IMR-90 (cell line): ENCODE measurements at places on chromosomes 1 and 21. TPM values are rescaled to one million over a fixed set of nuclear protein-coding genes. Genes with fewer than 3 reads are reported as not detected.

Gene OLFML2B
- 0.36 and 0.56 TPM in 2 replicates for total RNA-seq

Gene ACKR1
- total RNA-seq, result not detected in 2 replicates

Gene S100A3
- total RNA-seq, result 1.4 and 2.9 TPM in 2 replicates

Gene SAMD11
- total RNA-seq, result 5.9 and 6.9 TPM in 2 replicates

Gene SVBP
- total RNA-seq, result 9.7 and 12.2 TPM in 2 replicates

Gene RPTN
- total RNA-seq, result not detected in 2 replicates

- no peak for DNase-seq
Measured at GRCh38 chr1:181568736-181569135, 85.4 kb downstream of the CACNA1E start.

DNA sequence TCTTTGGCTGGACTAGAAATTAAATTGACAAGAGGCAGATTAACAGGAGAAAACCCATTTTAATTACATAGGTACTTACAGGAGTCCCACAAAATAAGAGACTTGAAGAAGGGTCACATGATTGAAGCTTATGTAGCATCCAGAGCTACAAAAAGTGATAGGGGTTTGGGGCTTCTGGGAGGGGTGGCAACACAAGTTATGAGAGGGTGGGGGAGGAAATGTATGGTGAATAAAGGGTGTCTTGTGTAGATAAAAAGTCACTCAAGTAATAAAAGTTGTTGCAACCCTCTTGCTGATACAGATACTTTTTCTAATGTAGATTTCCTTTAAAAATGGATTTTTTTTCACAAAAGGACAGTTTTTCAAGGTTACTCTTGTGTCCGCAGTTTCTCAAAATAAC, 24.0 kb downstream of the USP25 start:
- DNase-seq, result no peak

DNA sequence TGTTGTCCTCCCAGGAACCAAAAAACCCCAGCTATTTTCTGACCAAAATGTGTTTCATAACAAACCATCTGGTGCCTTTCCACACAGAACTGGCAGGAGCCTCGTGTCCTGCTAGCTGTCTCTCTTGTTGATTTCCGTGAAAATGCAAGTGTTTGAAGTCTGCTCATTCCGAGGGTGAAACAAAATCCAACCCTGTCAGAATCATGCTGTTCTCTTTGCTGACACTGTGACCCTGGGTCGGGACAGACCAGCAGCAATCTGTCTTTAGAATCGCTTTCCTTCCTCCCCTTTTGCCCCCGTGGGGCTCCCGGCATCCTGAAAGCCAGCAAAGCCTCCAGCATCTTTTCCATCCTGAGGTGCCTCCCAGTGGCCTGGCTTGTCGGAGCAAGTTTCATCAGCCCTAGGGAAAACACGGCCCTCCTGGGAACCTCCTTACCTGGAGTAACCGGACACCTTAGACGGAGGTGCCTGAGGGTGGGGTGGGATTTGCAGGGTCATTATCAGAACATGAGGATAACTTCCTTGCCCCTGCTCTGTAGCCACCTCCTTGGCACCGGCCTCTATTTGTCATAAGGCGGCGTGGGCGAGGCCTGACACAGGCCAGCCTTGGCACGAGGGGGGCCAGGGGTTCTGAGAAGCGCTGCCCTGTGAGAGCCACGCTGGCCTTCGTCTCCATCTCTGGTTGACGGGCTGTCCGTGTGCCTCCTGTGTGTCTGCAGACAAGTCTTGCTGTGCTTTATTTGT, 24.9 kb downstream of the LDLRAP1 start:
- DNase-seq, result peak; percentile 63

- DNase-seq, result peak; percentile 96
Measured at GRCh38 chr1:184191181-184191621, 139.7 kb downstream of the TSEN15 start.

GRCh38 chr1:158407092-158407491, 7.8 kb upstream of the OR10T2 start:
- no peak for DNase-seq

DNA sequence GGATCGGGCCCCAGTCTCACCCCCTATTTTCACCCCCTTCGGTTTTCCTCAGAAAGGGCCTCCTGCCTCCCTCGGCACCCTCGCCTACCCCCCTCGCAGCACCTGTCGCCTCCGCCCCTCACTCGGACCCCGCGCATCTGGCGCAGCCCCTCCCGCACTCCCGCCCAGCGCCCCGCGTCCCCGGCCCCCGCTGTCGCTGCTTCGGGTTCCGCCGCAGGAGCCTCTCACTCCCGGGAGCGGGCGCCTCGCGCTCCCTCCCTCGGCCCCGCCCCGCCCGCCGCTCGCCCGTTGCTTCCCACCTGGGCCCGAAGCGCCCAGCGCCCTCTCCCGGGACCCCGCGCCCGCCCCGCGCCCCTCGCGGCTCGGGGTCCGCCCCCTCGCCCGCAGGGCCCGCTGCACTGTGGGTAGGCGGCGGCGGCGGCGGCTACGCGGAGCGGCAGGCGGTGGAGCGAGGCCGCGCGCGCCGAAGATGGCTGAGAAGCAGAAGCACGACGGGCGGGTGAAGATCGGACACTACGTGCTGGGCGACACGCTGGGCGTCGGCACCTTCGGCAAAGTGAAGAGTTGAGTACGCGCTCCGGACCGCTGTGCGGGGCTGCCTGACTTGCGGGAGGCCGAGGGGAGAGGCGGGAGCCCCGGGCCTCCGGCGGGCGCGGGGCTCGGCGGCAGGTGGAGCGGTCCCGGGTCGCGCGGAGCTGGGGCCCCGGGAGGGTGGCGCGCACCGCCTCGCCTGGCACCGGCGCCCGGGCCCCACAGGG, at the start of gene PRKAA2:
Gene PRKAA2, plus strand, starts transcription at position 396 of the 758 bp plus-strand sequence. Its CDS starts 74 bp downstream, at position 470.
- DNase-seq, result peak; percentile 12

GRCh38 chr1:219277304-219278105, 103.8 kb downstream of the LYPLAL1 start:
- DNase-seq, result peak; percentile 33

DNA sequence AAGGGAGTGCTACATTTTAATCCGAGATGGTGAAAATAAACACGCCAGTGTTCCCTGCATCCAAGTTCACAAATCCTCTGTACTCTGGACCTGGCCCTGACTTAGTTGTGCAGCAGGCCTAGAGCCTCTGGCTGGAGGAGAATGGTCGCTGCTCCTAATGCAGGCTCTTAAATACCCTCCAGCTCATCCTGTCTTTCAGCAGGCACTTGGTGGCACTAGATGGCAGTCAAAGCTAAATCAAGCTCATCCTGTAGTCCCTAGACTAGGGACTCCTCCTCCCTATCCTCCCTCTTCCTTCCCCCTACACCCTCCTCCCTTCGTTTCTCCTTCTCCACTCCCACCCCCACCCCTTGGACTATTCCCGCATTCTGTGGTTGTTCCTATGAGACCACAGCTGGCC, 41.6 kb upstream of the MTR start:
- peak; percentile 21 for DNase-seq

- no peak for DNase-seq
Measured at GRCh38 chr1:8767006-8767405, 50.4 kb downstream of the RERE start.

DNA sequence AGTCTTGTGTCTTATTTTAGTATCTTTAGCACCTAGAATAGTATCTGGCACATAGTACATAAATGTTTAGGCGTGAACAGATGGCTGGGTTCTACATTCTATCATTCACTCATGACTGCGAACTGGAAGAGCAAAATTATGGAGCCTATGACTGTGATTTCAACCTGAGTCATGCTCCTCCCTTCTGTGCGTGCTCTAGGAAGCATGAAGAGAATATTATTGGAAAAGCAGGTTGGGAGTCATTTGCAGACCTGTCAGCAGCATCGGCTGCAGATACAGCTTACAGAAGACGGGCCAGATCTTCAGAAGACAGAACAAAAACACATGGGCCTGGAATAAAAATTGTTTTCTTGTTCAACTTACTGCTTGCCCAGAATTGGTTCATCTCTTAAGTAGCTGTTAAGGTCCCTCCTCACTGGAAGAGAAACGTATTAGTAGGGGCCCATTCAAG, 344.0 kb upstream of the USP24 start:
- peak; percentile 39 for DNase-seq

GRCh38 chr1:198543670-198544260, 3.3 kb upstream of the ATP6V1G3 start:
- no peak for DNase-seq

DNA sequence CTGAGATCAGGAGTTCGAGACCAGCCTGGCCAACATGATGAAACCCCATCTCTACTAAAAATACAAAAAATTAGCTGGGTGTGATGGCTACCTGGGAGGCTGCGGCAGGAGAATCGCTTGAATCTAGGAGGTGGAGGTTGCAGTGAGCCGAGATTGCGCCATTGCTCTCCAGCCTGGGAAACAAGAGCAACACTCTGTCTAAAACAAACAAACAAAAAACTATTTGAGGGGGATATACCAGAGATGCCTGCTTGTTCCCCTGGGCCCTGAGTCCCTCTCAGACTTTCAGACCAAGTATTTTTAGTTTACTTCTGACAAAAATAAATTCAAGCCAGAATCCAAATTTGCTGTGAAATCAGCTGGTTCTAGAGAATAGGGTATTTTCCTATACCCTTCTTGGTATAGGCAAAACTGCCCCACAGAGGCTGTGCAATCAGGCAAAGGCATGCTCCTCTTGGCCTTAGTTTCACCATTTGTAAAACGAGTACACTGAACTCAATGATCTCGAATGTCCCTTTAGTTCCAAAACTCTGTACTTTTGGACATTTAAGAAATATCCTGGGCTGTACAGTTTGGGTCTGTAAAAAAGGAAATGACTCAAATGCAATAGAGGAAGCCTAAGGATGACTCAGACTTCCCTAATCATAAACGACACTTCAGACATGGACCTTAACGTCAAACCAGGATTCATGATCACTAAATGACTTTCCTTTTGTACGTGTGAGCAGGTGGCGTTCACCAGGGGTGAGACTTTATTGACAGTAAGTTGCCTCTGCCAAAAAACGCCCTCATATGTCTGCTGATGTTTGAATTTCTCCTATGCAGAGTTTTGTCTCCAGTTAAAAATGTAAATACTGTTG, 16.1 kb downstream of the ENSA start:
- DNase-seq, result peak; percentile 98

DNA sequence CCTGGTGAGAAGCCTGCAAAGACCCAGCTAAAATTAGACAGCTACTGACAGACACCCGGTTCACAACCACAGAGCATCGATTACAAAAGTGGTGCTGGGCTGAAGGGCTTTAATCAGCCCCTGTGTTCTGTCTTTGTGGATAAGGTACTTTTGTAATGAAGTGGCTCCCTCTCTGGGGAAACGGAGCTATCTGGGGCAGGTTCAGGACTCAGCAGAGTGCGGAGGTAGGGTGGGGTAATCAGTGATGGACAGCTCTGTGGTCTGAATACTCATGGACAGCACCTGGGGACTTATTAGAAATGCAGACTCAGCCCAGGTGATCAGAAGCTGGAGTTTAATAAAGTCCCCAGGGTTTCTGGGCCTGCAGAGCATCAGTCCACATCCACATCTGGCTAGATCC, 152.0 kb downstream of the MATN1 start:
- DNase-seq, result no peak

DNA sequence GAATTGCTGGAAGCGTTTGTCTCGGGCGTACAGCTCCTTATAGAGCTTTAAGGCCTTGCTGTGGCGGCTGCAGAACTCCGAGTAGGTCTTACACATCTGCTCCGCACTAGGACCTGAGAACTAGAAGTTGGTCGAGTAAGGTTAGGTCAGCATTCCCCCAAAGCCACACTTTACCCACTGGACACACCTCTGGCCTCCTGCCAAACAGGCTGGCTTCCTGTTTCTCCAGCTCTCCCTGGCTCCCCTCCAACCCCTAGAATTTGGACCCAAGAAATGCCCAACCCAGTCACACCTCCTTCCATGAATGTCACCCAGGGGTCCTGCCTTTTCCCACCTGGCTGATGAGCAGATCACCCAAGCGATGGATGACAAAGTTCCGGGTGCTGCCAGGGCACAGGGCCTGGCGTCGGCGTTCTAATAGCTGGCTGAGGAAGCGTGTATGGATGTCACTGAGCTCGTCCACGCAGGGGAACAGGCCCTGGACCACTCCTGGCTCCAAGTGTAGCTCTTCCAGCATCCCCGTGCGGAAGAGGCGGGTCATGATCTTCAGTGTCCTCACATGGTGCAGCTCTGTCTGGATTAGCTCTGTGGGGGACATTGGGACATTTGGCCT, 15.6 kb downstream of the ARHGEF2 start:
- no peak for DNase-seq

- DNase-seq, result no peak
Measured at GRCh38 chr1:24102961-24103360, 9.0 kb downstream of the MYOM3 start.

GRCh38 chr1:147771226-147772125, 11.1 kb upstream of the GJA5 start:
- DNase-seq, result peak; percentile 5

DNA sequence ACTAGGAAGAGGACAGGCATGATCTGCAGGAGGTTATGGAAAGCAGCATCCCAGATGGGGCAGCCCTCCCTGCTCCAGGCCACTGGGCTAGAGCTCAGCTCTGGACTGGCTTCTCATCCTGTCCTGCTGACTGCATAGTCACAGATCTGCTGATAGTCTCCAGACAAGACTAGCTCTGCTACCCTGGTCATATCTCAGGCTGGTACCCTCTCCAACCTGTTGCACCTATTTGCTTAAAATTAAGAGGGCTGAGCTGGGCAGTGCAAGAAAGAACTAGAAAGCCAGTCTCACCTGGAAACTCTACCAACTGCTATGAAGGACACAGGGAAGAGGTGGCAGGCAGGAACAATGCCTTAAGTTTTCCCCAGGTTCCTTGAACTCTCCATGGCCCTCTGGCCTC, 40.4 kb downstream of the ITPKB start:
- DNase-seq, result no peak

DNA sequence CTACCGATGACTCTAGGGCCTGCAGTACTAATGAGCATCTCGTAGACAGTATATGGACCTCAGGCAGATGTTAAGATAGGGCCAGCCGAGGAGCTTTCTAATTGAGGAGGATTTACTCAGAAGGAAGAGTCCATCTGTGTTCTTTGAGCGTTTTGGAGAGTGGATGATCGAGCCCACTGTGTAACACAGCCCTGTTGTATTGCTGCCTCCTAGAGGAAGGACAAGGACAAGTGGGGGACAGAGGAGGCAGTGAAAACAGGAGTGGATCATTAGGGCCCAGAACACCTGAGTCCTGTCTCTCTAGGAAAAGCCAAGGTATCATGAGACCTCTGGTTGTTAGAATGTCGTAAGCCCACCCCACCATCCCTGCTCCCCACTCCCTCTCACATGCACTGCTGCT, 62.9 kb downstream of the TBX19 start:
- DNase-seq, result no peak

- DNase-seq, result peak; percentile 65
Measured at GRCh38 chr1:40030528-40031135, 9.9 kb upstream of the CAP1 start.

- no peak for DNase-seq
Measured at GRCh38 chr21:38671773-38672172, 134.0 kb upstream of the ETS2 start.
